ENCODE measurements at places on chromosomes 7 and 10.

DNA sequence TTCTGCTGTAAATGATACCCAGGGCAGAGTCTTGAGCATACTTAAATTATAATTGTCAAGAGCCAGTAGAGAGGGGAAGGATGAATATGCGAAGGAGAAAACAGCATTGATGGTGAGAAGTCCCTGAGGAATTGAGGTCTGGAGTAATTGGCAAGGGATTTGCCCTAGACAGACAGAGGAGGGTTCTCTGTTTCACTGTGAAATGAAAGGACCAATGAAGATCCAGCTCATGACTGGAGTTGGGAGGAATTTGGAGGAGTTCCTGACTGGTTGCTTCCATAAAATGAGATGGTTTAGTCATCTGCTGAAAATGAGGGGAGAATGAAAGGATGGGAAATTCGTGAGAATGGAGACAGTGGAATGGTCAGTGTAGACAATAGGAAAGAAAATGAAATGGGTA lies 6.8 kb downstream of the PRPF18 start:
- DNase-seq, result no peak

GRCh38 chr10:97050205-97050745 lies 135.5 kb downstream of the SLIT1 start:
- DNase-seq, result no peak

DNA sequence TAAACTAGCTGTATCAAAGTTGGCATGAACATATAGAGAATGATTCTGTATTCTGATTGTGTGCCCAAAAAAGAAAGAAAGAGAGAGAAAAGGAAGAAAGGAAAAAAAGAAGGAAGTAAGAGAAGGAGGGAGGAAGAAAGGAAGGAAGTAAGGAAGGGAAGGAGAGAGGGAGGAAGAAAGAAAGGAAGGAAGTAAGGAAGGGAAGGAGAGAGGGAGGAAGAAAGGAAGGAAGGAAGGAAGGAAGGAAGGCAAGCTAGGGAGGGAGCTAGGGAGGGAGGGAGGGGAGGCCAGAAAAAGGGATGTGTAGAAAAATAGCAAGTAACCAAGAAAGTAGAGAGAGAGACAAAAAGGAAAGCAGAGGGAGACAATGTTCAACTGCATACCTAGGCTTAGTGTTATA lies 60.7 kb upstream of the TARP start:
- DNase-seq, result no peak

- no peak for DNase-seq
These were observed 49.3 kb downstream of the COL28A1 start for GRCh38 chr7:7486362-7486761.

DNA sequence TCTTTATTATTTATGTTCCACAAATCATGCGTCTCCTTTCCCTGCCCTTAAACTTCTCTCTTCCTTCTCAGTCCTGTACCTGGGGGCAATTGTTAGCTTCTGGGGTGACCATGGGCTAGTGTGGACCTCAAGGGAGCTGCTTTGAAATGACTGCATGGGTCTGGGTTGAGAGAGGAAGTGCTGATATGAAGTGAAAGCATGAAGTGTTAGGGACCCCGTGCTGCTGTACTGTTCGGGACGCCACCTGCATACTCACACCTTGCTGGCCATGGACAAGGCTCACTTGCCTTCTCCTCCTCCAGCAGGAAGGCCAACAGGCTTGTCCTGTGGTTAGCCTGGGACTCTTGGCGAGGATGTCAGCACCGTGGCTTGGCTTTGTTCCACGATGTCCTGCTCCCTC lies 56.7 kb downstream of the MTPN start:
- DNase-seq, result no peak

GRCh38 chr10:33114451-33114952 lies 156.5 kb upstream of the ITGB1 start:
- no peak for DNase-seq

DNA sequence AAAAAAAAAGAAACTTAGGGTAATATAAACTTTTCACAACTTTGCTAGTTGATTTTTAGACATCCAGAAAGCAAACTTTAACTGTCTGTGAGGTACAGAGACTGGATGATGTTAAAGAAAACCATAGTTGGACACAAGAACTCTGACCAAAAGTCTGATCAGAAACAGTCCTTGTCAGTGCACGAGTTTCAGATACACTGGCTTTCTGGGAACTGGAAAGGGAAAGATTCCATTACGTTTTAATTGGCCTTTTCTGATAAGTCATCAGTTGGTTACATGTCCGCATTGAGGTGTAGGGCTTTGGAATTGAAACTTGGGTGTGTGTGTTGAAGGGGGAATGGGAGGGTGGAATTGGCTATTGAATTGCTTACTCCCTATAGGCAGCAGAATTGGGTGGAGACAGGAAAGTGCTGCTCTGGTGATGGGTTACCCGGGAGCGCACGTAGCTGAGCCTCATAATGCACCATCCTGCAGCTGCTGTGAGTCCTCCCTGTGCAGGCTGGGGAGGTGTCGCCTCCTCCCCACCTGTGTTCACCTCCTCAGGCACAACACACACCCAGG lies 59.9 kb downstream of the DAGLB start:
- no peak for DNase-seq

DNA sequence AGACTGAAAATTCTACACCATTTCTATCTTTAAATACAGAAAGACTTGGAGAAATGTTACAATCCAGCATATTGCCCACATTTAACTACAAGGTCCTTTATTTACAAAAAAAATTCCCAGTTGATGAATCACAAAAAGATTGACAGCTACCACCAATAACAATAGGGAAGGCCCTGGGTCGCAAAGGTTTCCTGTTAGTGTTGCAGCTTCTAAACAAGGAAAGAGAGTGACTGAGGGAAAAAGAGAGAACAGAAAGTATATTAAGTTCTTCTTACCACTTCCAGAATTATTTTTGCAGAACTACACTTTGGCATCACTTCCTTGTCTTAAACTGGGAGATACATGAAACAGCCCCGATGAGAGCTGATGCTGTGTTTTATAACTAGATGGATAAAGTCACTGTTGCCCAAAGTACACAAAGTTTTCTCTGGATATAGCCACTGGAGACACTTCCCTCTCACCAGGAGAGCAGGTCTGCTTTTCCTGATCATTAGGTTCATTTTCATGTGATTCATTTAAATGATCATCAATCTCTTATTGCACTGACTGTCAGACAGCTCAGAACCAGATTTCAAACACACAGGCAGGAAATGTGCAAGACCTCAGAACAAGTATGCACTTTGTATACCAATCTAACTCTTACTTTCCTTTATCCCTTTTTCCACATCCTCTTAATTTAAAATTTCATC lies 57.0 kb downstream of the SHTN1 start:
- DNase-seq, result no peak

DNA sequence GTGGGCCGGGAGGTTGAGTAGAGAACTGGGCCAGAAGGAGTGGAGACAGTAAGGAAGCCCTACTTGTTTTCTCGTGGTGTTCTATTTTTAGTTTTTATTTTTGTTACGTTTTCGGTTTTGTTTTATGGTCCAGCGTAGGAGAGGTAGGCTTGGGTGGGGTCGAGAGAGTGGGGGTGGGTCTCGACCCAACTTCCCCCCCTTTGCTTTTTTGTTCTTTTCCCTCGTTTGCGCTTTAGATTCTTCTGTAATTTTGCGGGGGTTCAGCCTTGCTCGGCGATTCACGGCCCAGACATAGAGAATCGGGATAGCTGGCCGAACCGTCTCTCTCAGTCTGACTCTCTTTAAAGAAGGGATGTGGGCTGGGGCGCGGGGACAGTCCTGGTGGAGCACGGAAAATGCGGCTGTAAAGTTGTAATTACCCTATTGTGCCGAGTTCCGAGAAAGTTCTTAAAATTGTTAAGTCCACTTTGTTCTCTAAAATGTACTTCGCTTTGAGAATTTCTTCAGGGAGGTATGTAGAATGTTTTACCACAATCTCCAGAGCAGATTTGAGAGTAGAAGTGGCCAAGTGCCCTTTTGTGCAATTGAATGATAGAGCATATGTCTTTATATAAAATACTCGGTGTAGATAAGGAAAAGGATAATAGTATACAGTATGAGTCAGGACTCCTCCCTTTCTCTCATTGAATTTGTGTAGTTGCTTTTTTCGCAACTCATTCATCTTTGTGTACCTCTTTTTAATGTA lies 816 bp downstream of the DMTF1 start:
- DNase-seq, result no peak

- no peak for DNase-seq
These were observed 298.7 kb upstream of the NFE2L3 start for GRCh38 chr7:25853314-25853713.

- no peak for DNase-seq
These were observed 33.0 kb downstream of the KIF5B start for GRCh38 chr10:32023264-32023663.

GRCh38 chr10:43461950-43462349 lies 25.0 kb downstream of the ZNF487 start:
- peak; percentile 30 for DNase-seq

DNA sequence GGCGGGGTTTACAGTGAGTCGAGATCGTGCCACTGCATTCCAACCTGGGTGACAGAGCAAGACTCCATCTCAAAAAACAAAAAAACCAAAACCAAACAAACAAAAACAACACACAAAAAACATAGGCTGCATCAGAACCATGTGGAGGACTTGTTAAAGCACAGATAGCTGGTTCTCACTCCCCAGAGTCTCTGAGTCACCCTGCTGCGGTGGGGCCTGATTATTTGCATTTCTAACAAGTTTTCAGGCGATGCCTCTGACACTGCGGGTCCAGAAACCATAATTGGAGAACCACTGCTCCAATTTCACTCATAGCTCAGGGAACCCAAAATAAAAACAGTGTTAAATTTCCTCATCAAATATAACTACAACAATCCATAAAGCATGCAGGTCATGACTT lies 816.7 kb downstream of the MAGI2 start:
- DNase-seq, result no peak

Measured in SK-N-MC (cell line).